ENCODE measurements at places on chromosomes 12 and 14. TPM values are rescaled to one million over a fixed set of nuclear protein-coding genes. Genes with fewer than 3 reads are reported as not detected.

The CIDEB gene
- 1.0 TPM for total RNA-seq

The TMTC1 gene
- total RNA-seq = 40.9 TPM

The PLCZ1 gene
- not detected for total RNA-seq

The CBLN3 gene
- total RNA-seq = 3.1 TPM

The SDR39U1 gene
- total RNA-seq = 14.7 TPM

The PPP4R4 gene
- total RNA-seq = 0.26 TPM

The TNFRSF1A gene
- 406 TPM for total RNA-seq

The OR11H6 gene
- total RNA-seq = not detected

The TCL1B gene
- total RNA-seq = not detected

The BIN2 gene
- not detected for total RNA-seq

The HNF1A gene
- total RNA-seq = 0.23 TPM

The FOXA1 gene
- total RNA-seq = not detected

The SUOX gene
- 7.8 TPM for total RNA-seq

The FAM181A gene
- not detected for total RNA-seq

The PMEL gene
- 0.47 TPM for total RNA-seq

The CLEC6A gene
- total RNA-seq = not detected

The PMCH gene
- total RNA-seq = not detected

The GMFB gene
- 53.9 TPM for total RNA-seq

The PPFIA2 gene
- not detected for total RNA-seq

The AICDA gene
- total RNA-seq = not detected

The RNF212B gene
- total RNA-seq = not detected

Data from pericardium fibroblast (primary cell).